Hematopoietic multipotent progenitor cell treated with erythropoietin and hydrocortisone succinate and interleukin-3 and kit ligand, for 17 days (in vitro differentiated cells): ENCODE measurements at places on chromosomes 2 and 18.

GRCh38 chr2:88537640-88538039 lies 85.1 kb upstream of the FOXI3 start:
- DNase-seq = no peak

- DNase-seq = no peak
Measured at GRCh38 chr2:184780384-184780783, 182.1 kb downstream of the ZNF804A start.

DNA sequence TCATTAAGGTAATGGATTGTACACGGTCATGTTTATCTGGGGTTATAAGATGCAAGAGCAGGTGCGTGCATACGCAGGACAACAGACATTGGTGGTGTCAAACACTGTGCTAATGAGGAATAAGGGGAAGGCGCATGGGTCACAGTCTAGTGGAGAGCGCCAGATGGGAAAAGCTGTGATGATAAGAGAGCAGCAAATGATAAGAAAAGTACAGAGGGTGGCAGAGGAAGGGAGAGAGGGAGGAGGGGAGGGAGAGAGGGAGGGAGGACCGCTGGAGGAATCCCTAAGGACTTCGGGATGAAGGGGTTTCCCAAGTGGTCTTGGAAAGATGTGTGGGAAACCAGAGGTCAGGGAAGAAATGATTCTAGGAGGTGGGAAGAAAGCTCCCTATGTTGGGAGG lies 2.9 kb downstream of the TNFRSF11A start:
- no peak for DNase-seq

DNA sequence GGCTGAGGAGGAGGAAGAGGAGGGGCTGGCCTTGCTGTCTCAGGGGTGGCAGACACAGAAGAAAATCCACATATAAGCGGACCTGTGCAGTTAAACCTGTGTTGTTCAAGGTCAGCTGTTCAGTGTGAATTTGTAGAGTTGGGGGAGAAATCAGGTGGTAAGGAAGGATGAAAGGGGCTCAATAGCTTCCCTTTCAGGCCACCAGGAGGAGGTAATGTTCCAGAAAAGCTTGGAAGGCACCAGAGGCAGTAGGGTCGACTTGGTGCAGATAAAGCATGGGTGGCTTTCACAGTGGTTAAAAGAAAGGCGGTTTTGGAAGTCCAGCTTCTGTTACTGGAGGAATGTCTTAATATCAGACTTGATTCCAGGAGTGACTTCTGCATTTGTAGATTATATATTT lies 167.4 kb downstream of the THSD7B start:
- DNase-seq = no peak

DNA sequence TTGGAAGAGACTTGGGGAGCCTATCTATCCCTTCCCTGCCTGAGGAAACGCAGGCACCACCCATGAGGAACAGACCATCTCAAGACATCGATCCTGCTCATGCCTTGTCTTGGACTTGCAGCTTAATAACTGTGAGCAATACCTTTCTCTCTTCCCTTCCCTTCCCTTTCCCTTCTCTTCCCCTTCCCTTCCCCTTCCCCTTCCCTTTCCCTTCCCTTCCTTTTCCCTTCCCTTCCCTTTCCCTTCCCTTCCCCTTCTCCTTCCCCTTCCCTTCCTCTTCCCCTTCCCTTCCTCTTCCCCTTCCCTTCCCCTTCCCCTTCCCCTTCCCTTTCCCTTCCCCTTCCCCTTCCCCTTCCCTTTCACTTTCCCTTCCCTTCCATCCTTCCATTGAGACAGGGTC lies 650.7 kb upstream of the SOX11 start:
- DNase-seq = no peak
